ENCODE measurements at places on chromosomes 11 and 22.

DNA sequence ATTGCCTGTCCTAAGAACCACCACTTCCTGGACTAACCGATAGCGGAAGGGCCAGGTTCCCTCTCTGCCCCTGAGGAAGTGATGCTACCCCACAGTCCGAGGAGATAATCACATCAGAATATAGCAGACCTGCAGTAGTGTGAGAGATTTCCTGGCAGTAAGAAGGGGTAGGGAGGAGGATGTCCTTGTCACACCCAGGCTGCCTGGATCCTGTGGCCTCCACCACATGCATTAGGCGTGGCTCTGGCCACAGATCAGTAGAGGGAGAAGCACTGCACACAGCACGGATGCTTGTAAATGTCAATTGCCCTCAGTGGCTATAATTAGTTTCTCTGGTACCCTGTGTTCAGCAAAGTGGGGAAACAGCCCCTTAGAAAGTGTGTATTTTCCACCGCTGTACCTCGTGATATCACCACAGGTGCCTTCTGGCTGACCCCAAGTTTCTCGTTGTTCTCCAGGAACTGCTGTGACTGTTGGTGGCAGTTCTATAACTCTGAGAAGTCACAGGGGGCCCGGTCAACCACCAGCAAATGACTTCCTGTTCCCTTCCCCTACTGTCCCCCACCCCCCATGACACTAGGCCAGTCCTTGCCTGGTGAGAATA is 61.8 kb downstream of the UBASH3B start:
- no peak for DNase-seq

- no peak for DNase-seq
Observed at GRCh38 chr11:122308226-122308625, 192.2 kb upstream of the BLID start.

DNA sequence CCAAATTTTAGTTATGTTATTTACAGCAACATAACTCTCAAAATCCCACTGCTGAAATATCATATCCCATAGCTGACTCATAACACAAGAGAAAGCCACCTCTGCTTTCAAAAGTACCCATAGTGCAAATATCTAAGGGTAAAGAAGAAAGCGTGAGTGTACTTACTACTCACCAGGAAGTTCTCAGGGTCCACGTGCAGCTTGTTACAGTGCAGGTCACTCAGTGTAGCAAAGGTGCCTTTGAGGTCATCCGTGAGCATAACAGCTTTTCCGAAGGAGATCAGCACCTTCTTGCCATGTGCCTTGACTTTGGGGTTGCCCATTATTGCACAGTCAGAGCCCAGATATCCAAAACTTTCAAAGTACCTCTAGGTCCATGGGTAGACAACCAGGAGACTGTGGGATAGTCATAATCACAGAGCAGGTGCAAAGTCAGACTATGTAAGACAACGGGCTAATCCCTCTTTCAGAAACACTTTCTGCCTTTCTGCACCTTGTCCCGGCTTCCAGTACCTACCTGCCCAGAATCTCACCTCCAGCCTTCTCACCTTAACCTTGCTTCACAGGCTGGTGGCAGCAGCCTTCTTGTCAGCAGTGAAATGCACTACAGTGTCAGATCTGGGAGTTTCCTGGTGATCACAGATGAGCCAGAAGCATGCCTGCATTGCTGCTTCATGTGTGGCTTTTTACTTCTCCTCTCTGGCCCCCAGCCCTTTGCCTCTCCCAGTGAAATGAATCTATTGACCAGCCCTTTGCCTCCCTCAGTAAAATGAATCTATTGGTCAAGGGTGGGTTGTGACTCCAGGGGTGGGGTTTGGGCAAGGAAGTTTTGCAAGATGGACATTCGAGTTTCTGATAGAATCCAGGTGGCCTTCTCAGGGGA is 6.5 kb downstream of the HBG1 start:
- no peak for DNase-seq

- no peak for DNase-seq
Observed at GRCh38 chr11:15091625-15092024, 18.2 kb downstream of the CALCB start.

DNA sequence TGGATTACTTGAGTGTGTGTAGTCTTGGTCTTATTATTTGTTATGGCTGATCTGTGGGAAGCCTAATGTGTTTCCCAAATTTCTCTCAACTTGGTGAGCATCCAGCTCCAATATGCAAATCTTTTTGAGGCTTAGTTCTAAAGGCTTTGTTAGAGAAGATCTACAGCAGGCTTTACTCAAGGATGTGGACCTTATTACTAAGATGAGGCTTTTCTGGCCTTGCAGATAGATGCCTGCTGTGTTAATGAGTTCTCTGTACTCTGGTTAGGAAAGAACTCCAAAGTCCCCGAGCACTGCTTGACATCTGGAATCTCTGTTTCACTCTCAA is 24.1 kb downstream of the MYEOV start:
- DNase-seq: no peak

DNA sequence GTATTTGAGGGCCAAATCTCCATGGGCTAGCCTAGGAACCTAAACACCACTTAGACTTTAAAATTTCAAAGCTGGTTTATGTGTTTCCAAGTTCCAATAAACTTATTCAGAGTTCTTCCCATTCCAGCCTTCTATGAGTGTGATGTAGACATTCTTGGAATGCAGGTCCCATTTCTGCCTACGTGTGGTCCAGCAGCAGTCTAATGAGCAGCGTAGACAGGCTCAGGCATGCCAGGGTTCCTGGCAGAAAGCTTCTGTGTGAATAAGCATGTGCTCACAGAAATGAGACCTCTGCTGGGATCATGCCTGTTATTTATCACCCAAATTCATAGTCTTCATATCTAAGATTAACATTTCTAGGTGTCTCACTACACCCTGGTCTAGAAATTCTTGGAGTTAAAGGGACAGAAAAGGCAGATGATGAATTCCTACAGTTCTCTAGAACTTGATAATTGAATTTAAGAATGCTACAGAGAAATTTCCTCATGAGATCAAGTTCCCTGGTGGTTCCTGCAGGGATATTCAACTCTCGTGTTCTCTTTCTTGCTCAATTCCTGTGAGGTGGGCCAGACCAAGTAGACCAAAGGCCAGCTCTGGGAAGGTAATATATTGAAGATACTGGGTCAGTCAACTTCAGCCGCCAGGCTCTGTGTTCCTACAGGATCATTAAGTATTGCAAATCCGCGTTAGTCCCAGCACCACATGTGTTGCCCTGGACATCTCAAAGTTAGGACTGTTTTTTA is 17.6 kb downstream of the RNF185 start:
- DNase-seq: no peak

- no peak for DNase-seq
Observed at GRCh38 chr11:76480241-76480640, 35.4 kb downstream of the EMSY start.

DNA sequence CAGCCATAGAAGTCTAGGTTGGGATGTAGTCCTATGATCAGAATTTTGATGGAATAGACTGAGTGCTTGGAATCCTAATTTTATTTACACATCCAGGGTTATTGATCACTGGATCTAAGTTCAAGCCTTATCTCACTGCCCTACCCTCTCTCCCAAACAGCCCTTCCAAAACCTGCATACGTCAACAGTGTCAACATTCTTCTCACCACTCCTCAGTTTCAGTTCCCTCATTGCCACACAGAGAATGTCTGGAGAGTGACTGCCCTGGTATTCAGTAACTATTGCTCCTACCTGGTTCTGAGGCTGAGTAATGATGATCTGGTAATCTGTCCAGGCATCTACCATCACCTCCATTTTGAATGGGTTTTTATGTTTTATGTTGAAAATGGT is 60.0 kb downstream of the GLYATL1 start:
- no peak for DNase-seq

GRCh38 chr11:12235947-12236743 is 125.8 kb downstream of the MICAL2 start:
- peak; percentile 72 for DNase-seq

DNA sequence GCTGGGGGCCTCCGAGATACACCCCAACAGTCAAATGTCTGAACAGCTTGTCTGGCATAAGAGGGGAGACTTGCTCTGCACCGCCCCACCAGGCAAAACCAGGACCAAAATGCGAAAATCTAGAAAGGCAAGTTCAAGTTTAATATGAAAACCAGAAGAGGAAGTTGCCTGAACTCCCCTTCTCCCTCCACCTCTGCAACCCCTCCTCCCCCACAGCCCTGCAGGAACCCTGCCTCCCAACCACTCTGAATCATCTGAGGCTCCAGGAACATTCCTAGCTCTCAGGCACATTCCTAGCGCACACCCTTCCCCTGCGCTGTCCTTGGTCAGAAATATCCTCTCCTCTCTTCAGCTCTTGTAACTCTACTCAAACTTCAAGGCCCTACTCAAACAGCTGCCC is 36.7 kb downstream of the ISX start:
- no peak for DNase-seq

- no peak for DNase-seq
Observed at GRCh38 chr11:74675761-74676160, 55.5 kb downstream of the CHRDL2 start.

DNA sequence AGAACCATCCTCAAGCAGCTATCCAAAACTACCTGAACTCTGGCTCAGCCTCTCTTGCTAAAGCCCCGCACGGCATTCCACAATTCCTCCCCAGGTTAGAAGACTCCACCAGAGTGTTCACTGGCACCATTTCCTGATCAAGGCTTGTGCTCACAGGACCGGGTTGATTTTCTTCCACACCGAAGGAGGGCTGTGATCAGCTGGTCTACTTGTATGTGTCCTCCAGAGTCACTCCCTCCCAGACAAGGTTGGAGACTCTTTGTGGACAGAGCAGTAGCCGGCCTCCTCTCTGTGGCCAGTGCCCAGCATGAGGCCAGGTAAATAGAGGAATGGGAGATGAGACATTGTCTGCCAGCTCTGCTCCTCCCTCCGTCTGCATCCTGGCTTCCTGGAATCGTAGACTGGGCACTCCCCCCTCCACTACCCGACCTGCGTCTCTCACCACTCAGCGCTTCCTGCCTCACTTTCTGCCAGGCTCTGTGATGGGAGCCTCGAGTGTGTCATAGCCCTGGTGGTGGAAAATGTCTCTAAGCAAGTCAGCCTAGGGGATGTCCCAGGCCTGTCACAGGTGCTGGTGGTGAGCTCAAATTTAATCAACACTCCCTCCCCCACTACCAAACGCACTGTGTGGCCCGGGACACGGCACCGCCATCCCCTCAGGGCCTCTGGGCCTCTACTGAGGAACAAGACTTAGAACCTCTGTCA is 12.5 kb upstream of the TMPRSS6 start:
- DNase-seq: no peak

GRCh38 chr11:126718276-126718675 is 282.3 kb downstream of the KIRREL3 start:
- DNase-seq: no peak

DNA sequence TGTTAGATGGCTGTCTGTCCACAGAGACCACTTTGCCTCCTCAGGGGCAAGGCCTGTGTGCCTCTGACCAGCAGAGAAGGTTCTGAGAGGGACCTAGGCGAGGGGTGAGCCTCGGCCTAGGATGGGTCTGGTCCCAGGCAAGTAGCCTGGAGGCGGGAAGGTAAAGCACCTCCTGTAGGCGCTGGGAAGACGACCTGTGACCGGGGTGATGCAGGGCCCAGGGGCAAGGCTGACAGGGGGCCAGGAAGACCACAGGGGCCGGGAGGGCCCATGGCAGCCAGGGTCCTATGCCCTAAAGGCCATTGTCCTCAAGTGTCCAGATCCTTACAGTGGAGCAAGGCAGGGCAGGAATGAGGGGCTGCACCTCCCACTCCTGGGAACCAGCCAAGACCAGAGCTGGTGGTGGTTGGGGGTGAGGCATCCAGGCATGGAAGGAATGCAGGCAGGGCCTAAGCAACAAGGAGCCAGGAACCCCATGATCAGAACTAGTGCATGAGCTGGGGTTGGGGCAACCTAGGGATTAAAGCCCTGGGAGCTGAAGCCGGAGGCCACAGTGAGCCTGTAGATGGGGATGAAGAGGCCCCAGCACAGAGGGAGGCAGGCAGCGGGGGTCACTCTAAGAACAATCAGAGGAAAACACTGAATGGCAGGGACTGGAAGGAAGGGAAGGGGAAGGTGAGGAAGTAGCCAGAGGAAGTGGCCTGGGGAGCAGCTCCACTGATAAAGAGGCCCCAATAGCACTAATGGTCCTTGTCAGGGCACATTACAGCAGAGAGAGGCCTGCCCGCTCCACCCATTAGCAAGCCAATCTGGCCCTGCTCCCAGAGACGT is 32.9 kb upstream of the KLHL35 start:
- no peak for DNase-seq
